SJSA1 (cell line): ENCODE measurements at places on chromosomes 1 and 21. TPM values are rescaled to one million over a fixed set of nuclear protein-coding genes. Genes with fewer than 3 reads are reported as not detected.

Gene CRP
- not detected in 2 replicates for total RNA-seq

Gene FLG2
- total RNA-seq, result not detected in 2 replicates

Gene SPRR4
- not detected in 2 replicates for total RNA-seq

Gene BSND
- not detected in 2 replicates for total RNA-seq

GRCh38 chr1:216884614-216885229, 161.5 kb upstream of the ESRRG start:
- DNase-seq, result no peak

DNA sequence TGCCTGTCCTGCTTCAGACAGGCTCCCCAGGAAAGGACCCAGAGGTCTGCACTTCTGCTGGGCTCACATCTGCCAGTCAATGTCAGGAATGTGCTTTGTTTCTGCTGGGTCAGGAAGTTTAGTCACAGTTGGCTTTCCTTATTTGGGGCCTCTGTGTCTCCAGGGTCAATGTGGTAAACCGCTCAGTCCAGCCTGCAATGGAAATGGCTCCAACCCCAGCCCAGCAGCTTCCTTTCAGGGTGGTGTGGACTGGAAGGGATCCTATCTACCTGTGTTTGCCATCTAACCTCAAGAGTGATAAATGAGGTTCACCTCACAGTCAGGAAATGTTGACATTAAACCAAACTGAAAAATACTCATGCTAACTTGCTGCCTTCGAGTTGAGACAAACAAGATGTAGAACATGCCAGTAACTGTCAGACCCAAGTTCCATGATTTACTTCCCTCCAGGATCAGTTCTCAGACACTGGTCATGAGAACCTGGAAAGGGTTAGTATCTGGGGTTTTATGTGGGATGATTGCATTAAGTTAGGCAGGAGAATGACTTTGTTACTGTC, 20.3 kb downstream of the ENO1 start:
- DNase-seq, result peak; percentile 73
